ENCODE measurements at places on chromosomes 2 and 18.

GRCh38 chr2:37665604-37666362 is 5.7 kb downstream of the CDC42EP3 start:
- no peak for DNase-seq

GRCh38 chr18:46158499-46158898 is 54.3 kb downstream of the HAUS1 start:
- no peak for DNase-seq

DNA sequence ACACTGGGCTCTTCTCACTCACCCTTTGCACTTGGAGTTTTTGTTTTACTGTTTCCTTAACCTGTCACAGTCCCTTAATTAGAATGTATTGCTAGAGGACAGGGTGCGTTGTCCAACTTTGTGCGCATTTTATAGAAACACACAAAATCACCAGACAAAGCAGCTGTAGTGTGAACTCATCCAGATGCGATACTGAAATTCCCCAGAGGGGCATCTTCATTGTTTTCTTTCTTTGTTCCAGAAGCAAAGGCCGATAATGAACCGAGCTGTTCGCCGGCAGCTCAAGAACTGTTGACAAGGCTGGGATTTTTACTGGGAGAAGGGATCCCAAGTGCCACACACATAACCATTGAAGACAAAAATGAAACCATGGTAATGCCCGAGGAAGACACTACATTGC is 137.6 kb downstream of the WDSUB1 start:
- no peak for DNase-seq

DNA sequence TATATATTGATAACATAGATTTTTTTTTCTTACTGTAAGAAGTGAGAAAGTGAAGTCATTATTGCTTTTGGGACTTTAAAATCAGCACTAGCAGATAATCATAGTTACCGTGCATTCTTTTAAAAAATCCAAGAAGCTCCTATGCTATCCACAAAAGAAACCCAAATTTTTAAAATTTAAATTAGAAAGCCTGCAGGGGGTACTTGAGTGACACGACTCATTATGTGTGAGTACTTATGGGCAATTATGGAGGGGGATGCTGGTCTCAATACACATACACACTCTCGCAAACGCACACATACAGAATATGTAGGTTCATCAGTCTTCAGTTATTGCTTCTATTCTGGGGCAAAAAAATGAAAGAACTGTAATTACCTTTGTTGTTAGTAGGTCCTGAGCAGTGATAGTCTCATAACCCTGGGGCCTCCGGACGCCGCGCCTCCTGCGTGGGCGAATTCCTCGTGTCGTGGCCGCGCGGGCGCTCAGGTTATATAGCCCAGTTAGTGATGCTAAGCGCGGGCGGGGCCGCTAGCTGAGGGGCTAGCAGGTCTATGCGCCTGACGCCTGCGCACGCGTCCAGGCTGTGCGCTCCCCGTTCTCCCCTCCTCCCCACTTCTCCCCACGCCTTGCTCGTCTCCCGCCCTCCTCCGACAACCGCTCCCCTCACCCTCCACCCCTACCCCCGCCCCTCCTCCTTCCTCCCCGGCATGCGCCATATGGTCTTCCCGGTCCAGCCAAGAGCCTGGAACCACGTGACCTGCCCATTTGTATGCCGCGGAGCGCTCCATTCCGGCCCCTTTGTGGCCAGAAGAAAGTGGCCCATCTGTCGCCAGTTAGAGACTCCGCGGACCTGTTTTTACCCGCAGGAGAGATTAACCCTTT is at the start of gene NEUROD1:
TSS of gene NEUROD1 (minus strand) at position 463 of the 882 bp plus-strand sequence. CDS start 1,657 bp downstream, outside the sequence.
- no peak for DNase-seq

- DNase-seq: no peak
Observed at GRCh38 chr2:176832086-176832485, 380.5 kb upstream of the HNRNPA3 start.

DNA sequence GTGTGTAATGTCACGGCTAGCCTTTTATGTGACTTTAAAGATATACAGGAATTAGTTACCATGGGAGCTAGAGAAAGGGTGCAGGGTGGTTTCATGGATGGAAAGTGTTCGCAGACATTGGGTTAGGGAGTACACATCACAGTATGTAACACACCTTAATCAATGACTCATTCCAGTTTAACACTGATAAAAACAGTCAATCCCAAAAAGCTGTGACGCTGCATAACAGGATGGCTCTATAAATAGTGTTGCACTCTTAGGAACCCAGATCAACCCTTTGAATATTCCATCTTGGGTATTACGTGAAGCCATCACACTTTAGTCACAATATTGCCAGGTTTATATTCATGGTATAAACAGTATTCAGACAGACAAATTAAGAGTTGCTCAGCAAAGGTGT is 33.6 kb downstream of the CAB39 start:
- DNase-seq: no peak

- no peak for DNase-seq
Observed at GRCh38 chr2:28833740-28834470, 23.3 kb downstream of the SPDYA start.

- DNase-seq: no peak
Observed at GRCh38 chr2:210169516-210170195, 1.6 kb downstream of the KANSL1L start.

DNA sequence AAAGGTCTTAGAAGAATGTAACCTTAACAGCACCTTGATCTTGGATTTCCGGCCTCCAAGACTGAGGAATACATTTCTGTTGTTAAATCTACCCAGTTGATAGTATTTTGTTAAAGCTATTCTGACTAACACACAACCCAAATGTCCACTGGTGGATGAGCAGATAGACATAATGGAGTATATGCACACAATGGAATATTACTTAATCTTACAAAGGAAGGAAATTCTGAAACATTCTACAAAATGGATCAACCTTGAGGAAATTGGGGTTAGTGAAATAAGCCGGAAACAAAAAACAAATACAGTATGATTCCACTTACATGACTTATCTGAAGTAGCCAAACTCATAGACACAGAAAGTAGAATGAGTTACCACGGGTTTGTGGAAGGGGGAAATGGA is 168.7 kb downstream of the ZNF804A start:
- DNase-seq: no peak

DNA sequence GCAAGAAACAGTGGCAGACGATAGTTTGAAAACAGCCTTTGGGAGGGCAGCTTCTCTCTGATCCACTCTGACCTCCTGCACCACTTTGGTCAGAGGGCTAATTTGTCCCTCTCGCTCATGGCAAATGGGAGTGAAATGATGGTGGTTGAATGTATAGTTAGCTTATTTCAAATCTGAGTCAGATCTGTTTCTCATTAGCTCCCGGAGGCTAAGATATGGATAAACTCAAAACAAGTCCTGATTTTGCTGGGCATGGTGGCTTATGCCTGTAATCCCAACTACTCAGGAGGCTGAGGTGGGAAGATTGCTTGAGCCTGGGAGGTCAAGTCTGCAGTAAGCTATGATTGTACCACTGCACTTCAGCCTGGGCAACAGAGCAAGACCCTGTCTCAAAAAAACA is 145.0 kb downstream of the ALK start:
- DNase-seq: no peak

DNA sequence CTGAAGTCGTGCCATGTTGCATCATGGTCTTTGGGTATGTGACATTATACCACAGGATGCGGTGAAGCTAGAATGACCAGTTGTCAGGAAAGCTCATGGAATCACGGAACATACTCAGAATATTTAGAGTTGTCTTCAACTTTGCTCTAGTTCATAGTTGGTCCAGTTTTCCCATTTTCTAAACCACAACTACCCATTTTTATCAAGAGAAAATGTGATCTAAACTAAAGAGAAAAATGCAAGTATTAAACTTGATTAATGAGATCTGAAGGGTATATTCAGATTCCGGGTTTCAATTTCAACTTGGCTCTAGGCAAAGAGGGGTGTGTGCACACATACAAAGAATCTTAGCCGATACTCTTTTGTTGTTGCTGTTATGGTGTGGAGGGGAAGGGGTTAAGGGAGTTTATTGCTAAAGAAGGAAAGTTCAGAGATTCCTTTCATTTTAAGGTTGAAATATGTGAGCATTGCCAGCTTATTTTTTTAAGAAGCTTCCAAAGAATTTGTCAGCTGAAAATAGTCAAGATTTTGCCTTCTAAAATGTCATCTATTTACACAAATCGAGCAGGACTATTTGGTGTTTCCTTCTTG is 516.6 kb upstream of the ZEB2 start:
- DNase-seq: no peak

- DNase-seq: no peak
Observed at GRCh38 chr2:69164061-69164778, 151.2 kb downstream of the ANTXR1 start.

DNA sequence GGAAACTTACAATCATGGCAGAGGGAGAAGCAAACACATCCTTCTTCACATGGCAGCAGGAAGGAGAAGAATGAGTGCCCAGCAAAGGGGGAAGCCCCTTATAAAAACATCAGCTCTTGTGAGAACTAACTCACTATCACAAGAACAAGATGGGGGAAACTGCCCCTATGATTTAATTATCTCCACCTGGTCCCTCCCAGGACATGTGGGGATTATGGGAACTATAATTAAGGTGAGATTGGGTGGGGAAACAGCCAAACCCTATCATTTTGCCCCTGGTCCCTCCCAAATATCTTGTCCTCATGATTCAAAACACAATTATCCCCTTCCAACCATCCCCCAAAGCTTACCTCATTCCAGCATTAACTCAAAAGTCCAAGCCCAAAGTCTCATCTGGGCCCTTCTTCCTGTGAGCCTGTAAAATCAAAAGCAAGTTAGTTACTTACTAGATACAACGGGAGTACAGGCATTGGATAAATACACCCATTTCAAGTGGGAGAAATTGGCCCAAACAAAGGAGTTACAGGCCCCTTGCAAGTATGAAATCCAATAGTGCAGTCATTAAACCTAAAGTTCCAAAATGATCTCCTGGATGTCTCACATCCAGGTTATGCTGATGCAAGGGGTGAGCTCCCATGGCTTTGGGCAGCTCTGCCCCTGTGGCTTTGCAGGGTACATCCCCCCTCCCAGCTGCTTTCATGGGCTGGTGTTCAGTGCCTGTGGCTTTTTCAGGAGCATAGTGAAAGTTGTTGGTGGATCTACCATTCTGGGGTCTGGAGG is 122.3 kb downstream of the MYCN start:
- no peak for DNase-seq

DNA sequence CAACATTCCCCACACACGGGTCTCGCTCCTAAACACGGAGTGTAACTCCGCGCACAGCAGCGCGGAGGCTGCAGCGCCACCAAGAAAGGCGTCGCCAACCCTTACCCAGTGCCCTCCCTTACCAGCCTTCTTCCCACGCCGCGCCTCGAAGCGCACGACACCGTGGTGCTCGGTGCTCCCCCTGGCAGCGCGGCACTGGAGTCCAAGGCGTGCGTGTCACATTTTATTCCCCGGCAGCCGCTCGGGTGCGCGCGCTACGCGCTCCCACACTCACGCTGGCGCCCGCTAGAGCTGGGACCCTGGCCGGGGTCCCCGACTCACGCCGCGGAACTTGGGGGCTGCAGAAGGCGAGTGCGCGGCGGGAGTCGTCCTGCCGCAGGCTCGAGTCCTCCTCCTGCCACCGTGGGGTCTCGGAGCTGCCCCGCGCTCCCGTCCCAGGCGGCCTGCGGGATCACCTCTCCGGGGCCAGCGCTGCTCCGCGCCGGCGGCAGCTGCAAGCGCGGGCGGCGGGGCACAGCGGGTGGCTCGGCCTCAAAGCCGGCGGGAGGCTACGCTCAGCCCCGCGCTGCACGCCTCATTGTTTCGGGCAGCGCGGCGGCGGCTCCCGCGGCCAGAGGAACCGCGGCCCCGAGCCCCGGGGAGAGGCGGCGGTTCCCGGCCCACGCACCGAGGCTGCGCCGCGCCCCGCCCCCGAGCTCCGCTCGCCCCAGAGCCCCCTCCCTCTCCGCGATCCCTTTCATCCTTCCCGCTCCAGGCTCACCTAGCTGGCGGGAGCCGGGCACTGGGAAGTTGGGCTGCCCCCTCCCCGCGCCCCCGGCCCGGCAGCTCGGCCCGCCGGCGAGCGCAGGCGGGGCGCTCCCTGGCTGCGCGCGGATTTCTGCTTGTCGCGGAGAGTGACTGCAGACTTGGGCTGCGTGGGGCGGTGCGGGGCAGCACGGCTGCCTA is at the start of gene ST6GAL2:
TSS of gene ST6GAL2 (minus strand) at position 197 of the 945 bp plus-strand sequence. CDS start 42,190 bp downstream, outside the sequence.
- DNase-seq: peak; percentile 39

GRCh38 chr18:59432803-59433597 is 73.9 kb upstream of the LMAN1 start:
- DNase-seq: no peak

GRCh38 chr2:1781291-1782080 is 37.2 kb upstream of the PXDN start:
- DNase-seq: no peak

DNA sequence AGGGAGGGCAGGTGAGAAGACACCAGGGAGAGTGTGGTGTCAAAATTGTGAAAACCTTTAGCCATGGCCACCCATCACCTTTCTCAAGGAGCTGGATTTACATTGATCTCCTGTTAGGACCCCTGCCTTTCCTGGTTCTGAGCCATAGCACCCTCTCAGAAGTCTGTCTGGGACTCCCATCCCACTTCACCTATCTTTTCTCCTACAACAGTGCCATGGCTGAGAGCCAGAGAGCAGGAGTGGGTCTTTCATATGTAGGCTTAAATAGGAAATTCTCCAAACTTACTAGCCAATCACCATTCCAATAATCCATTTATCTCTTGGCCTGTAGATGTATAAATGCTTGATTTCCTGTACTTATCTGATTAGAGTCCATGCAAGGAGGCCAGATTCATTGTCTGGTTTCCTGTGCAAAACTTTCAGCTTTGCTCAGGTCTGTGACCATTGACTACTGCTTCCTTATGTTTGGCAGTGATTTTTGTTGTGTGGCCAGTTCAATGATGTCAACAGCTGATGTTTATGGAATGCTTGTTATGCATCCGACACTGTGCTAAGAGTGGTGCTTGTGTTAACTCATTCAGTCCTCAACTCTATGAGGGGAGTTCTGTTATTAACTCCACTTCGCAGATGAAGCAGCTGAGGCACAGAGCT is 57.6 kb upstream of the IGFBP5 start:
- no peak for DNase-seq

- DNase-seq: no peak
Observed at GRCh38 chr2:215215637-215216036, 77.2 kb upstream of the ABCA12 start.

DNA sequence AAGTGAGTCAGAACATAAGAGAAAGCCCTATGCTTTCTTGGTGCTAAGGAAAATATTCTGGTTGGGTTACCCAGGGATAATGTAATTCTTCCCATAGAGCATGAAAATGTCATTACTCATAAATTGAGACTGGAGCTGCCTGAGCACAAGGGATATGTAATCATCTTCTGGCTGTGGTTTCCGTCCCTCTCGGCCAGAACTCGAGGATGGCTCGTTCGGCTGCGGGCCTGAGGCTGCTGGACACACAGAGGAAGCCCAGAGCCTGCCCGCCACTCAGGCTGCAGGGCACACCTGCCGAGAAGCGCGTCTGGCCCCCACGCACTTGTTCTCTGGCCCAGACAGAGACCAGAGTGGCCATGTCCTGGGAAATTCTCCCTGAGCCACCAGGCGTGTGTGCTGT is 104.9 kb downstream of the ASAP2 start:
- no peak for DNase-seq

- DNase-seq: no peak
Observed at GRCh38 chr2:194166818-194167217, 1490.2 kb upstream of the SLC39A10 start.

Measured in neural crest cell (in vitro differentiated cells).